GM12891 (cell line): ENCODE measurements at places on chromosomes 2 and 18.

- no peak for DNase-seq
Observed at GRCh38 chr2:192194265-192194865, 368 bp downstream of the TMEFF2 start.

- DNase-seq = no peak
Observed at GRCh38 chr18:65924904-65925303, 174.1 kb downstream of the CDH7 start.

- no peak for DNase-seq
Observed at GRCh38 chr2:119136093-119136492, 22.5 kb downstream of the C1QL2 start.

GRCh38 chr2:240191001-240191400 is 50.5 kb upstream of the OTOS start:
- no peak for DNase-seq

GRCh38 chr18:37294951-37295350 is 270.6 kb downstream of the CELF4 start:
- DNase-seq = no peak

DNA sequence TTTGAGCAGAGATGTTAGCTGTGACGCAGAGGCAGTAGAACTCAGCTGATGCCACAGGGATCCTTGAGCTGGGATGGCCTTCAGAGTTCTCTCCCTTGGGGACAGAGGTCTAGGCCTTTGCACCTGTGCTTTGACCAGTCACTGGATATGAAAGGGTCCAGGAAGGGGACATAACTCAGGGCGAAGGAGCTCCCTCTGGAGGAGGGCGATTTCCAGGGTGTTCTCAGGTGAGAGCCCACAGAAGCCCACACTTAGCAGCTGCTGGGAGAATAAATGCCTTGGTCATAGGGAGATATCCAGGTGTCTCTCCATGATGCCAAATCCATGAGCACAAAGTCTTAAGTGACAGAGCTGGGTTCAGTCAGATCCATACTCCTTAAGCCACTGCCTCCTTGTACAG is 369.2 kb downstream of the NYAP2 start:
- DNase-seq = no peak

DNA sequence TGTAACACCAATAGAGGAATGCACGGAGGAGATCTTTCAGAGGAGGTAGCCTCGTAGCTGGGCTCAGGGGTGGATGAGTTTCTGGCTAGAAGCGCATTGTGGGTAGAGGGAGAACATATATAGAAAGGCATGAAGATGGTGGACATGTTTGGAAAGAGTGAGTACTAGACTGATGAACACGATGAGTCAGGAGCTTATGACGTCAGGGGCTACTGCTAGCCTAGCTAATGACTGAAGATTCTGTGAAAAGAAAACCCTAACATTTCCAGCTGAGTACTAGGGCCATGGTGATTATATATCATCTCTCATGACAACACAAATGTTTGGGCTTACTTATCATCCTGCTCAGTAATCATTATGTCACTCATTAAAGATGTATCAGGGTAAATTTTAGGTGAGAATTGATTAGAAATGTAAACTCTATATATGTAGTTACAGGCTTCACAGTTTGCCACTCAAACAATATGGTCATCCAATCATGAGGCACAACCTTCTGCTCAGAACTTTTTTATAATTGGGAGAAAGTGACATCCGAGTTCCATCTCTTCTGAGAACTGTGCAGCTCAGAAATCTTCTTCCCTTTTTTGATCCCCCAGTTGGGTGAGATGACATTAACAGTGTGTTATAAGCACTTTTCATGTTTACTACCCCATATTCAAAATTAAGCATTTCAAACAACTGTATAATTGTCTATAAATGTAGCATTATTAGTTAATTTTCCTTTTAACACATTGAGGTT is 22.2 kb upstream of the IL1RN start:
- no peak for DNase-seq

GRCh38 chr18:49597157-49597931 is 35.5 kb downstream of the LIPG start:
- no peak for DNase-seq

DNA sequence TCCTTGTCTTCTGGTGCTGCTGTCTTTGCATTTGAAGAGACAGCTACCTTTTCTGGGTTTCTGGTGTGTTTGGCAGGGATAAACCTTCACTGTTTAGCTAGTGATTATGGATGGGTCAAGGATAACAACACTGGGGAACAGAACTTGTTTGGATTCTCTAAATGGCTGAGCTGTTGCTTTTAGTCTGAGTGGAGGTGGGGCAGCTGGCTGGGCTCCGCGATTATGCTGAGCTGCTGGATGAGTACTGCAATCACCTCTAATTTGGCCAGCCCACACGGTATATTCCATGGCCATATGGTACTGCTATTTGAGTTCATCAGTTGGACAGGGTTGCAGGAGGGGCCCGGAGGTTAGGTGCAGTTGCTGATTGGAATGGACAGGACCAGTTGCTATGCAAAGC is 361.6 kb upstream of the TFPI start:
- DNase-seq = no peak

- DNase-seq = no peak
Observed at GRCh38 chr2:208485390-208485789, 78.8 kb downstream of the PTH2R start.

- DNase-seq = no peak
Observed at GRCh38 chr2:141714496-141714895, 416.3 kb downstream of the LRP1B start.

- no peak for DNase-seq
Observed at GRCh38 chr2:202052235-202052634, 18.6 kb downstream of the FZD7 start.

- DNase-seq = no peak
Observed at GRCh38 chr2:187422282-187422681, 25.8 kb downstream of the CALCRL start.

DNA sequence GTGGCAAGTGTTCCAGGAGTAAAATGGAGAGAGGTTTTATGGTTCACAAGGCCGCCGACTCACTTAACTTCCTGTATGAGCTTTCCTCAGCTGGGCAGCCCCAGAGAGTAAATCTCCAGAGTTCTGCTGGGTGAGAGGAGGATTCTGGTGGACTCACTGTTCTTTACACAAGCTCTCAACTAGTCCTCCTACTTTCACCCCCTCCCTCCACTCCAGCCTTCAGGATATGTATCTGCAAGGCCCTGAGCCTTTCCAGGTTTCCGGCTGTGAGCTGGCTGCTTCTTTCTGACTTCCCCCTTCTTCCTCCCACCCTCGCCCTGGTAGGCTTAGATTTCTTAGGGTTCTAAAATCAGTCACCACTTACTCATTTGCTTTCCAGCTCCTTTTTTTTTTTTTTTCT is 34.0 kb downstream of the EML6 start:
- DNase-seq = peak; percentile 2

- DNase-seq = no peak
Observed at GRCh38 chr2:32801741-32802140, 145.0 kb upstream of the LTBP1 start.

DNA sequence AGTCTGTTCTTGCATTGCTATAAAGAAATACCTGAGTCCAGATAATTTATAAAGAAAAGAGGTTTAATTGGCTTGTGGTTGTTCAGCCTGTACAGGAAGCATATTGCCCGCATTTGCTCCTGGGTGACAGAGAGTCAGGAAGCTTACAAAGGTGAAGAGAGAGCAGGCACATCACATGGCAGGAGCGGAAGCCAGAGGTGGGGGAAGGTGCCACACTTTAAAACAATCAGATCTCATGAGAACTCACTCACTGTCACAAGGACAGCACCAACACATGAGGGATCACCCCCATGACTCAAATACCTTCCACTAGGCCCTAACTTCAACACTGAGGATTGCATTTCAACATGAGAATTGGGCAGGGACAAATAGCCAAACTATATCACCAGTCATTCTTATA is 124.8 kb upstream of the COL5A2 start:
- no peak for DNase-seq

GRCh38 chr2:161245671-161246070 is 62.6 kb upstream of the PSMD14 start:
- no peak for DNase-seq

DNA sequence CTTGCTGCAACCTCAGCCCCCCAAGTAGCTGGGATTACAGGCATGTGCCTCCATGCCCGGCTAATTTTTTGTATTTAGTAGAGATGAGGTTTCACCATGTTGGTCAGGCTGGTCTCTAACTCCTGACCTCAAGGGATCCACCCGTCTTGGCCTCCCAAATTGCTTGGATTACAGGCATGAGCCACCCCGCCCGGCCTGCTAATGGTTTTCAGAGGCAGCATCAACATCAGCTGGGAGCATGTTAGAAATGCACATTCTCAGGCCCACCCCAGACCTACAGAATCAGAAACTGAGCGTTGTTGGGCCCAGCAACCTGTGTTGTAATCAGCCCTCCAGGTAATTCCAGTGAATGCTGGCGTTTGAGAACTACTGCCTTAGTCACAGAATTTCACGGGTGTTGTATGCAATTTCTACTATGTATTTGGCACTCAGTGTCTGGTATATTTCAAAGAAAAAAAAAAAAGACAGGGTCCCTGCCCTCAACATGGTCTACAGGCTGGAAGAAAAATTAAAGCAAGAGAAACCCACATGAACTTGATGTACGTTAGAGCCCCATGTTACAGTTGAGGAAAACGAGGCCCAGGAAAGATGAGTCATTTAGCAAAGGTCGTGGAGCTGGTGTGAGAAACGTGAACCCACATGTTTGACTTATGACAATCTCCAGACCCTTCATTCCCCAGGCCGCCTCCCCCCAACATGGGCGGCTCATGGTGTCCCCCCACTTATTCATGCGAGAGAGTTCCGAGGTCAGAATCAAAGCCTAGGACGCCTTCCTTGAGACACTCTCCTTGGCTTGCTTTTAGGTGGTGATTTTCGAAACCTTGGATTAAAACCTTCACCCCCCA is 35.3 kb downstream of the SH3BP4 start:
- DNase-seq = no peak

DNA sequence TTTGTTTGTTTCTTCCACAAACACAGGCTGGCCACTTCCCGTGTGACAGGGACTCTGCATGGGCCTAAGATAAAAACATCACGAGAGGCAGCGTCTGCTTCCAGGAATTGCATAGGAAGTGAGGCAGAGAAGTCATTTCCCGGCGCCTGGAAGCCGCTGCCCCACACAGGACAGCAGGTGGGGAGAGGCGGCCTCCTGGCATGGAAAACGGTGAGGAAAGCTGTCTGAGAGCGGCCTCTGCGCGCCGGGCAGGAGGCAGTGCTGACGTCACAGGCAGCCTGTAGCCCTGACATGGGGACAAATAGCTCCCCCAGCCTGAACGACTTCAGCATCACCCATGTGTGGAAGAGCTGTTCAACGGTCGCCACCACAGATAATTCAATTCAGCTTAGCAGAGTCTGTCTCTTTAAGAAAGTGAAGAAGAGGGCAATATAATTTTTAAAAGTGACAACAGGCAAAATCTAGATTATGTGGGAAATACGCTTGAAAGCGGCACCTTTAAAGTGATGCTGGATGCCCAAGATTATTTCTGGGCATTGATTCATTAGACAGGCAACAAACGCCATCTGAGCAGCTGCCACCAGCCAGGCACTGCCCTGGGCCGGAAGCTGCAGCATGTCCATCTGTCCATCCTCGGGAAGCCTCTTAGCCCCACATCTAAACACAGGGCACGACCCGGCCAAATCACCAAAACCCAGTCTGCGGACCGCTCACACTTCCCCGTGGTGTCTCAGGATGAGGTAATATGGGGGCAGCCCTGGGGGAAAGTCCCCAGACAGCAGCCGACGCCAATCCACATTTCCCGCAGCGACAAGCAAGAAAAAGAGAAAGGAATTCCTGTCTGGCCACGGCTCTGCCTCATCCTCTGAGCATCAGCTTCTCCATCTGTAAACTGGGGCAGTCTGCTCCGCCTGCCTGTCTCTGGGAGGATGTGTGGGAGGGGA is 138.9 kb downstream of the PXDN start:
- DNase-seq = no peak

GRCh38 chr2:234620018-234620417 is 123.1 kb upstream of the ARL4C start:
- DNase-seq = no peak

DNA sequence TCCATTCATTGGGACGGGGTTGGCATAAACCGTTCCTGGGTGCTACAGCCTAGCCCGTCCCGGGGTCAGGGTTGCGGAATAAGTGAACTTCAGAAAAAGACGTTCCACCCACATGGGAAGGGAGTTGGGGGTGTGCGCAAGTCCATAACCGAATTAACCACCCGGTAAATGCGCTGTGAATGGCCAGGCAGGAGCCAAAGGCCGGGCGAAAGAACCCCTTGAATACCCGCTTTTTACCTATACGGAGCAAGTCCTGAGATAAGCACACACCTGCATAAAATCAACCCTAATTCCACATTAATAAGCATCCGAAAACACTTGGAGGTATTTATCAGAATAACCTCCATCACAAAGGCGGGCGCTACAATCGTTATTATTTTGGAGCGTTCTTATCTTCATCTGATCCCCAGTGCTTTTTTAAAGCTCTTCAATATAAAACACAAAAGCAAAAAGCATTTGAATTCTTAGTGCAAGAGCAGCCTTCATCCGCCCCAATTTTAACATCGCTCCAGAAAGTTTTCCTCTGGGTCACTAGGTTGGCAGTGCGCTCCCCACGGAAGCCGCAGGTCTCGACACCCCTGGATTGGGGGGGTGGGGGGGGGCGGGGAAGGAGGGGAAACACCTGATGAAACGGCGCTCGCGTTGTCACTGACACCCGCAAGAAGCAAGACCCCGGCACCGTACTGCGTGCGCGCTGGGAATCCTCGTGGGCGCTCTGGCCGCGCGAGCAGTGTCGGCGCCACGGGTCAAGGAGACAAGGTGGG is 1.2 kb downstream of the SATB2 start:
- no peak for DNase-seq

DNA sequence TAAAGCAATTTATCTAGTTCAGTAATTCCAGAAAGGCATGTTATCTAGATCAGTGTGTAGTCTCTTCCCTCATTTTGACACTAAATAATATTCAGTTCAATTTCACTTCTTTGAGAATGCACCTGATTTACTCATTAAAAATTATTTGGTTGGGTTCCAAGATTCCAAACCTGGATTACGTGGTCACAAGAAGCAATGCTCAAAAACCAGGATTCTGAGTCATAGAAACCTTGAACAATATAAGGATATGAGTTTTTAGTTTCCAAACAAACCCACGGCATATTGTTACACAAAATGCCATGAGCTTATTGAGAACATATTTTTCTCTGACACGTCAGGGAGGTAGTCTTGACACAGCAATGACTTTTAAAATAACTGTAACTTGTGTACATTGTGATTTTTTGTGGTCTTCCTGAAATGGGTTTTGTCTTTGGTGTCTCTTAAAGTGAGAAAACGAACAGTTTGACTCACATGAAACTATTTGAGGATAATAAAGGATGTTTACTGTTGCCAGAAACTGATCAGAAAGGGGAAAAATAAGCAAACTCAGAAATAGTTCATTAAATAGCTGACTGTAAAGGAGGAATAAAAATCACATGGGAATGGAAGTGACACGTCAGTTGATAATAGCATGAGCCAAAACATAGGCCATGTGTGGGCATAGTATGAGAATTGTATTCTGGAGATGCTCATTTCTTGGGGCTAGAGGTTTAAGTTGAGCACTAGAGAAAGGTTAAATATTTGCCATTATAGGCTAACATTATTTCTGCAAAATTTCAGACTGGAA is 617.7 kb upstream of the CDH2 start:
- no peak for DNase-seq
